ENCODE measurements at places on chromosomes 4 and X.

DNA sequence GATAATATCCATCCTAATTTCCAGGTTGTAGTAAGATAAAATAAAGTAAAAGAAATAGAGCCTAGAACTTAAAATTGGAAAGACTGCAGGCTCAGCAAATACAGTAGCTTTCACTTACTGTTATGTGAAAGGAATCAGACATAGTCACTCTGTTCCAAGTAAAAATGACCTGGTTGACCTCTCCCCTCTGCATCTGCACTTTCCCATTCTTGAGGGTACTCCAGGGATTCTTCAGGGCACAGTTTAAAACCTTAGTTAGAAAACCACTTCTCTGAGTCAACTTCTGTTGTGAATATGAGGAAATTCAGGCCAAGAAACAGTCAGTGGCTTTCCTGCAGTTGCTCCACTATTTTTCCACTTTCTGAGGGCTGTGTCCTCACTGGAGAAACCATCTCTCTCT lies 42.9 kb downstream of the FRAS1 start:
- no peak for DNase-seq

- no peak for DNase-seq
Observed at GRCh38 chr4:152118819-152119553, 358.2 kb upstream of the GATB start.

DNA sequence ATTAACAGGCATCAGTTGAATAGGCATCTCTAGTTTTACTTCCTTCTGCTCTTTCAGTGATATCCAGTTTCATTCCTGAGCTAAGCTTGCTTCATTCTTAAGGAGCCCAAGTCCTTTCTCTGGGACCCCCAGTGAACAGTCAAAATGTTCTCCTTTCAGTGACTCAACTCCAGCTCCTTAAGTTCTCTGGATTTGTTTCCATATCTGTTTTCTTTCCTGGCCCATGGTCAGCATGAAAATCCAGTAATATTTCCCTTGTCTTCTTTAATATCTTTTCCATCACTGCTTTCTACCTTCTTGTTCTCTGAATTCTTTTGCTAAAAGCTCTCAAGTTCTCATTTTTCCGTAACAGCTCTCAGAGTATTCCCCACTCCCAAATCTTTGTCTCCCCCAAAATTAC lies 25.5 kb downstream of the ADGRL3 start:
- no peak for DNase-seq

- DNase-seq = no peak
Observed at GRCh38 chr4:91369116-91369515, 934.6 kb upstream of the GRID2 start.

DNA sequence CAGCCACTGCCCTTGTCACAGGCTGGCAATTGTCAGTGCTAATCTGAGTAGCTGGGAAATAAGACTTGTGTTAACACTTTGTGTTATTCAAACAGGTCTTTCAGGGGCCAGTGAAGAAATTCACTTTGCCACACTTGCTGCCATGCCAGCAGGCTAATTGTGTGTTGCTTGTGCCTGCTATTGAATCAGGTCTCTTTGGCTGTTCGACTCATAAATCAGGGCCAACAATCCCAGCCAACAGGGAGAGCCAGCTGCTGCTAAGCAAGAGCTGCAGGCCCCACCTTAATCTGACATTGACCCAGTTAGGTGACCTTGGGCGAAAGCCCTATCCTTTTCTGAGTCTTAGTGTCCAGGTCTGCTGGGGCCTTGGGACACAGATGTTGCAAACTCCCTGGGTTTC lies 28.1 kb upstream of the MAMLD1 start:
- no peak for DNase-seq

GRCh38 chrX:109384699-109385098 lies 97.2 kb downstream of the GUCY2F start:
- DNase-seq = peak; percentile 38

DNA sequence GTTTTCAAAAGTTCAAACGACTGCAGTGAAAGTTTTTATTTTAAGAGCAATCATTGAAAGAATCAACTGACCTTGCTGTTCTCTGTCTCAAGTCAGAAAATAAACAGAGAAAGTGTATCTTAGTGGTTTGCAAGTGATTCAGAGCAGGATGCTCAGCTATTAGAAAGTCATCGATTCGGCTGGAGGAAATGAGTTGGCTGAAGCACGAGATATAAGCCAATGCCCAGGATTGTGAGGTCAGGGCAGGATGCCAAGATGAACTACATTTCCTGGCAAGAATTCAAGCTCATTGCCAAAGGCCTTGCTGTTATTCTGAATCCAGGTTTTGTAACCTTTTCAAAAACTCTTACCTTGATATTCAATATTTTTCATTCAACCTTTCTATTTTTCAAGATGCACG lies 541.4 kb upstream of the BOD1L1 start:
- DNase-seq = peak; percentile 60

DNA sequence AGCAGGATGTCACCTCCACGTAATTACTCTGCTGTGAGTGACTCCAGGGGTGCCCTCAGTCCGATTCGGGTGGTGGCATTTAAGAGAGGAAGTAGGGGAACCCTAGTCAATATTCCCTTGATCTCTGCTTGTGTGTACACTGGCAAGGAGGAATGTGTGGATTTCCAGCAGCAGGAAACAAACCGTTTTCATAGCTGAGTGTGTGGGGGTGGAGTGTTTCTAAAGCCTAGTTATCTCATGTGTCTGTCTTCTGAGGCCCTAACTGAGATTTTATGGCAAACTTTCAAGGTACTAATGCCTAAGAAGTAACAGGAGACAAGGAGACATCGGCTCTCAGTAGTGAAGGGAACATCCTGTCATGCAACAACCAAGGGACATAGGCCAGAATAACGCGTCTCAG lies 6.6 kb upstream of the CLDN24 start:
- no peak for DNase-seq

GRCh38 chr4:26081795-26082498 lies 167.9 kb downstream of the SMIM20 start:
- peak; percentile 59 for DNase-seq

DNA sequence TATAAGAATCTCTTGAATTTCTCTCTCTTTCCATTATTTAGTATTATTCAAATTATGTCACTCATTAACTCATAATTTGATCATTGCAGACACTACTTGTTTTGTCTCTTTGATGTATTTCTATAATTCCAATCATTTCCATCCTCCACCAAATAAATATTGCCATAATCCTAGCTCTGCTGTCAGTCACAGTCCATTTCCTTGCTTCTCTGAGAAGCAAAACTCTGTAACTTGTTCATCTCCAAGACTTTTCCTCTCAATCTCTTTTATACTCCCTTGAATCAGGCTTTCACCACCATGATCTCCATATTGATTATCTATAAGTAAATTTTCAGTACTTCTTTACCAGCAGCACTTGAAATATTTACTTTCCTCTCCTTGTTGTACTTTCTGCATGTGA lies 135.9 kb downstream of the SCLT1 start:
- DNase-seq = no peak

- DNase-seq = no peak
Observed at GRCh38 chrX:42119076-42119475, 195.7 kb upstream of the CASK start.

GRCh38 chr4:9849538-9849920 lies 68.1 kb downstream of the DRD5 start:
- peak; percentile 26 for DNase-seq

GRCh38 chr4:139242511-139243051 lies 37.4 kb downstream of the MGARP start:
- no peak for DNase-seq

DNA sequence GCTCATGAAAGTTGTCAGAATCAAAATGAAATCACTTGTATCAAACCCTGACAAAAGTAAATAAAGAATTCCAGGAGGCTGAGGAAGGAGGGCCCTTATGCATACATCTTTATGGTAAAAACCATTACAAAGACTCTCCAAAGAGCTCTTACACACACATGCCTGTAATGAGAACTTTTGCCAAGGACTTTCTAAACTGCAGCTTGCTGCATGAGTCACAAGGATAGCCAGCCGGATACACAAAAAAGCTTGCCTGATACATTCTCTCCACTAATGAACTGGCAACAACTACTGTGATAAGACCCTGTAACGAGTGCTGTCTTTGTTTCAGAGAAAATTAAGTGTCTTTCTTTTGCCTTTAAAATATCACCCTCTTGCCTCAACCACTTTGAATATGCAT lies 618.1 kb downstream of the PPP4R3C start:
- no peak for DNase-seq

- DNase-seq = no peak
Observed at GRCh38 chrX:40460926-40461325, 119.8 kb upstream of the ATP6AP2 start.

DNA sequence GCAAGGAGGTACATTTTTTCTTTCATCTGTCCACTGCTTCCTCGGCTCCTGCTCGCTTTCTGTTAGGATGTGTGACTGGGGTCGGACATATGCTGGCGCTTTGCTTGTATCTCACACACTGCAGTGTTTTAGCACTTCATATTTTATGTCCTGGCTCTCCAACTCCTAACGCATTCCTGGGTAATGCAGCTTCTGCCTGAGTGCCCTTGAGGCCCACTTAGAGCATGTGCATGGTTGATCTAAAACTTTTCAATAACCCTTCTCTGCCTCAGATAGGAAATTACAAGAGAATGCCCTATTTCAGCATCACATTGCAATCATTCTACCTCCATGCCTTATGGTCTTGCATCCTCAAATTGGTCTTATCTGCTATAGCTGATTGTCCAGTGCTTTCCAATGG lies 65.3 kb downstream of the NEIL3 start:
- DNase-seq = no peak

DNA sequence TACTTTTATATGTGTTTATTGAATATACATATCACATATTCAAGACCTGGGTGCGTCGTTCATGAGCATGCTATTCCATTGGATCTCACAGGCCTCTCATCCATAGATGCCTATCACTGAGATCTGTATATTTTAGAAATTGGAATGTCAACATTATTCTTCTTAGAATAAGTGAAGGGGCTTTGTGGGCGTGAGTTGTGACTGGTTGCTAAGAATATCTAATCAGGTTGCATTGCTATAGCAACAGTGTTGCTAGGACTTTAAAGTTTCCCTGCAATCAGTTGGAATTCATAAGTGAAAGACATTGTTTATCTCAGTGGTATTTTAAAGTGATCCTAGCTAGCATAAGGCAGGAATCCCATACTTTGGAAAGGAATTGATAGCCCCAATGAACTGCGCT lies 36.7 kb upstream of the ANK2 start:
- DNase-seq = no peak

GRCh38 chr4:125382995-125383394 lies 68.2 kb downstream of the FAT4 start:
- no peak for DNase-seq

- no peak for DNase-seq
Observed at GRCh38 chr4:30385650-30386049, 334.5 kb upstream of the PCDH7 start.

GRCh38 chrX:48745222-48745621 lies 16.3 kb upstream of the GLOD5 start:
- DNase-seq = no peak

DNA sequence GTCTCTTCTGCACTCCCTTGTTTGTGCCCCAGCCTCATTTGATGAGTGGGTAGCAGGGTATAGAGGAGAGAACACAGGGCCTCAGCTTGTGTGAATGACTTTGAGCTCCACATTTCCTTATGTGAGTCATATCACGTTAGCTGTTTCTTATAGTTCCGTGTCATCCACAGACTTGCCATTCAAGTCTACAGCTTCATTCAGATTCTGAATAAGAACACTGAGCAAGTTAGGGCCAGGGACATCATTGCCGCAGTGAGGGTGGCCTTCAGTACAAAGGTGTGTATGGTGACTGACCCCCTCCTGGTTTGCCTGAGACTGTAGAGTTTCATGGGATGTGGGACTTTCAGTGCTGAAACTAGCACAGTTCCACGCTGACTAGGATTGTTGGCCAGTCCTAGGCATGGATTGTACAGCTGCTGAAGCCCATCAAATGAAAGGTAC lies 23.6 kb downstream of the KLF3 start:
- DNase-seq = no peak

DNA sequence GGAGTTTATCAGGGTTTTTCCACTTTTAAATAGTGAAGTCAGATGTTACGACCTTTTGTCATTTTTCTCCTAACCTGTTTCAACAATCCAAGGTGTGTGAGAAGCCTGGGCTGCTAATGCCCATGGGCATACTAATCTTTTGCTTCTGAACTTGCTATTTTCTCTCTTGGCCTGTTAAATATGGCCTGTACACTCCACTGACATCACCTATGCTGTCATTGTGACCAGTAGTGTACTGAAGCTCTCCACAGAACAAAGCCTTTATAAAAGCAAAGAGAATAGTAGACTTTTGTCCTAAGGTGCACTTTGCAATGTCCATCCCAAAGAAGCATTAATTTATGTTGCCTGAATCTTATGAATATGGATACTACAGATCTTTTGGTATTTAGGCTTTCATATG lies 1490.5 kb downstream of the STIM2 start:
- DNase-seq = no peak

GRCh38 chrX:38660395-38661102 lies 99.2 kb downstream of the TSPAN7 start:
- no peak for DNase-seq

DNA sequence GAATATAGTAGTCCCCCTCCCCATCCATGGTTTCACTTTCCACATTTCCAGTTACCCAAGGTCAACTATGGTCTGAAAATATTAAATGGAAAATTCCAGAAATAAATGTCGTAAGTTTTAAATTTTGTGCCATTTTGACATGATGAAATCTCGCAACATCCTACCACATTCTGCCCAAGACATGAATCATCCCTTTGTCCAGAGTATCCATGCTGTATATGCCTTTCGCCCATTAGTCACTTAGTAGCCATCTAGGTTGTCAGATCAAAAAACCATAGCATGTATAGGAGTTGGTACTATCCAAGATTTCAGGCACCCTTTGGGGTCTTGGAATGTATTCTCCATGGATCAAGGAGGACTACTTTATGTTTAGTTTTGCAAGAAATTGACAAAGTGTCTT lies 8.3 kb downstream of the PRRG1 start:
- DNase-seq = no peak

- no peak for DNase-seq
Observed at GRCh38 chrX:41785685-41786084, 61.7 kb downstream of the GPR82 start.

DNA sequence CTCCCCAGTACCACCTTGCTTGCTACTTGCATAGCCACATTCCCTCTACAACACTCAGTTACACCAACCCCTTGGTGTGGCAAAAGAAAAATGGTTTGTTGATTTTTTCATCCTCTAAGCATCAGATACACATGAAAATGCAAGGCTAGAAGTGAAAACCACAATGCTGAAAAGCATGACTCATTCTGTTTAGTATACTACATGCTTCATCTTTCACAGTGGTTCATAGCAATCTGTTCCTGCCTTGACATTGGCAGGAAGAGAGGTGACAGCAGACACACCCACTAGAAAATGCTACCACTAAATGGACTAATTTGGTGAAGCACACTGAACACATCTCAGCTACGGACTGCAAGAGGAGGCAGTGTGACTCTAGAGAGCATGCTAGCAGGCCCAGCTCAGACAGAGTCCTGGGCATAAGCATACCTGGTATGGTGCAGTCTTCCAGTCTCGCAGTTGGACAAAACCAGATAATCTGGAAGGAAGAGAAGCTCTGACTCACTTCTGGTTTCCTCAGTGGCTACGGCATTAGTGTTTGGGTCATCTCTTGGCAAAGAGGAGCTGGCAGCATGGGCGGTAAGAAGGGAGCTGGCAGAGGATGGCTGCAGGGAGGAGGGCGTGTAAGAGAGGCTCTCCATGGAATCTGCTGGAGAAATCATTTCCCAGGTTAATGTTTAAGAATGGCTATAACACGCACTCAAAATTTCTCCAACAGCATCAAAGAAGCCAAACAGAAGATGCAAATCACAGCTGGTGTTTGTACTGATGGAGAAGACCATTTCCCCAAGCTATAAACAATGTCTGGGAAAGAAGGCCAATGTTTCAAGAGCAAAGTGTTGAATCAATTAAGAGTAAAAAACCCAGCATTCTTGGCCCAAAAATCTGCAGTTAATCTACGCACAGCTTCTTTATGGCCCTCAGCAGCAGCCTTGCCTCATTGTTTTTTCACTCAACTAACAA lies 37.8 kb downstream of the GAB3 start:
- peak; percentile 85 for DNase-seq

All from GM12865 (cell line).